ENCODE measurements at places on chromosomes 12 and 14.

- no peak for DNase-seq
Measured at GRCh38 chr12:41521872-41522379, 333.8 kb downstream of the PDZRN4 start.

DNA sequence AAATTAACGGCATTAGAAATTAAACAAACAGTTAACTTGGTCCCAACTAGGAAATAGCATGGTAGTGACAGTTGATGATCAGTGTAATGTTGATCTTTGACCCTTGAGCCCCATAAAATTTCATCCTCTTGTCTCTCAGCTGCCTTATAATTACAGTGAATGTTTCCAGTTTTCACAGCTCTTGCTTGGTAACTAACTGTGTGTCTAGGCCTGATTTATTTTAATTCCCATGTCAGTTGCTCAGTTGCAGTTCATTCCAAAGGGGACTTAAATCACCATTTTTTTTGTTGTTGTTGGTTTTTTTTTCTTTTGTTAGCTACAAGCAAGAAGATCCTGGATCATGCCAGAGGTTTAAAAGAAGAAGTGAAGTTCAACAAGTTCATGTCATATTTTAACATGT lies 1883.7 kb upstream of the FLRT2 start:
- no peak for DNase-seq

GRCh38 chr12:90965204-90965603 lies 10.2 kb upstream of the CCER1 start:
- no peak for DNase-seq

GRCh38 chr12:49696723-49697122 lies 10.5 kb downstream of the FMNL3 start:
- DNase-seq = no peak

- no peak for DNase-seq
Measured at GRCh38 chr12:87794854-87795253, 234.3 kb downstream of the C12orf50 start.

DNA sequence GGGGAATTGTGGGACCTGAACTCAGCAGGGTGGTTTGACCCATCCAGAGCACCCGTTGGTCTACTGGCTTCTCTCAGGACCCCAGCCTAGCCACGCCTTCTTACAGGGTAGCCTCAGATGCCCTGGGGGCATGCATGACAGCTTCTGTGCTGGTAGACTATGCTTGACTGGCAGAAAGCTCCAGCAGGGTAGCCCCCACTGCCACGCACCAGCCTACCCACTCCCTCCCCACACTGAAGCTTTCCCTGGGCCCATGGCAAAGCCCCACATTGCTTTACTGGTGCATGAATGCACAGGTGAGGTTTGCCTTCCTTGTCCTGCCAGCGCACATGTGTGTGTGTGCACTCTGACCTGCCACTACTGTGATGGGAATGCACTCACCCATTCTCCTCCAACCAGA lies 772.2 kb downstream of the LRFN5 start:
- no peak for DNase-seq

DNA sequence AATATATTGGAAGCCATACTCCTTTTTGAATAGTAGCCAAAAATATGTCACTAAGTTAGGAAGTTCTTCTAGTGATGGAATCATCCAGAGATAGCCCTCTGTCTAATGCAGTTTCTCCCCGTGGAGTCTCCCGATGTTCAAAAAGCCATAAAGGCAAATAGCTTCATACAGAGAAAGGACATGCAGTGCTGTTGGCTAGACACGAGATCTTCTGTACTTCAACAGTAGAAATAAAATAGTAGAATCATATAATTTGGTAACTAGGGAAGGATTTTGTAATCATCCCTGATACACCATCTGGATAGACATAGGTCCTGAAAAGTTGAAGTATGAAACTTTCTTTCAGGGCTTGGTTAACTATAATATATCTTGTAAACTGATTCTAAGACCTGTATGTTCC lies 27.6 kb downstream of the LRFN5 start:
- no peak for DNase-seq
